ENCODE measurements at places on chromosomes 1 and 21.
A peak's percentile ranks its signal among the peaks of the same experiment; 100 is the strongest.

GRCh38 chr1:91556556-91556955, 55.9 kb downstream of the CDC7 start:
- DNase-seq, result no peak

- peak; percentile 22 for DNase-seq
Observed at GRCh38 chr1:150778409-150778808, 12.8 kb upstream of the CTSS start.

GRCh38 chr1:176206006-176206960, 803 bp downstream of the COP1 start:
- DNase-seq, result peak; percentile 22

- DNase-seq, result no peak
Observed at GRCh38 chr21:32189688-32190483, 89.0 kb downstream of the MIS18A start.

GRCh38 chr21:36461918-36462486, 17.9 kb downstream of the CLDN14 start:
- no peak for DNase-seq

DNA sequence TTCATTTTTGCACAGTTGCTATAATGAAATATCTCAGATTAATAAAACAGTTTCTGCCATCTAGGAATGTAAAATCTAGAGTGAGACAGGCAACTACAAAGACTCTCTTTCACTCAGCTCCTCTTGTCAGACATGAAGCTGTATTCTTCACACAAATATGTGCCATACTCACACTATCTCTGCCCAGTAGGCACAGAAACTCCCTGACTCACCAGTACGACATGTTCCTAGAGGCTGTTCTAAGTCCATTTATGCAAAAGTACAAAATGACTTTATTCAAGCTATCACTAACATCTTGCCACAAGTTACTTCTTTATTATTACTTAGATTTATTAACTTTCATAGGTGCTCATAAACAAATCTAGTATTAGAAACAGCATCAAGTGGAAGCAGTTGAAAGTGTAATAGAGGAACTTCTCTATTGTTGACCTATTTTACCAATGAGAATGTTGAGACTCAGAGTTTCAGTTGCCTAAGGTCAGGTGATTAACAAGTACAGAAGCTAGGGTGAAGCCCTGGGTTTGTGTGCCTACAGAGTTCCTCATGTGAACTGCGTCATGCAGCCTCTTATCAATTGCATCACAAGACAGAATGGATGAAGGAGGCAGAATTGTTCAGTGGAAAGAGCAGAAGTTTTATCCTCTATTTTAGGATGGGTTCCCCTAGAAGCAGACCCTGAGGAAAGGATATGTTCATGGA, 98.9 kb downstream of the RGS2 start:
- DNase-seq, result no peak

DNA sequence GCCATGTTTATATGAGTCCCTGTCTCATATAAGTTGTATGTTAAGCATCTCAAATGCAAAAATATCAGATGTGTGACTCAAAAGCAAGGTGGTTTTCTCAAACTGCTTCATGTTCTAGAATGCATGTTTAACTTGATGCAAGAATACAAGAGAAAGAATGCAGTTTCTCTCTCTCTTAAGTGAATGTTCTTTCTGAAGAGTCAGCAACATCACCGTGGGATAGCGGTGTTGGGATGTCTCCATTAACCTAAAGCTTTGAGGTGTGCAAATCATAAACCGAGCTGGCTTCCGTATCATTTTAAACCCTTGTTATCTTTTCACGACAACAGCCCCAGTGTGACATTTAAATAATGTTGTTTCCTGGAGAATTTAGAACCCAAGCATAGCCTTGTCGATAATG, 48.4 kb upstream of the TARBP1 start:
- DNase-seq, result no peak

DNA sequence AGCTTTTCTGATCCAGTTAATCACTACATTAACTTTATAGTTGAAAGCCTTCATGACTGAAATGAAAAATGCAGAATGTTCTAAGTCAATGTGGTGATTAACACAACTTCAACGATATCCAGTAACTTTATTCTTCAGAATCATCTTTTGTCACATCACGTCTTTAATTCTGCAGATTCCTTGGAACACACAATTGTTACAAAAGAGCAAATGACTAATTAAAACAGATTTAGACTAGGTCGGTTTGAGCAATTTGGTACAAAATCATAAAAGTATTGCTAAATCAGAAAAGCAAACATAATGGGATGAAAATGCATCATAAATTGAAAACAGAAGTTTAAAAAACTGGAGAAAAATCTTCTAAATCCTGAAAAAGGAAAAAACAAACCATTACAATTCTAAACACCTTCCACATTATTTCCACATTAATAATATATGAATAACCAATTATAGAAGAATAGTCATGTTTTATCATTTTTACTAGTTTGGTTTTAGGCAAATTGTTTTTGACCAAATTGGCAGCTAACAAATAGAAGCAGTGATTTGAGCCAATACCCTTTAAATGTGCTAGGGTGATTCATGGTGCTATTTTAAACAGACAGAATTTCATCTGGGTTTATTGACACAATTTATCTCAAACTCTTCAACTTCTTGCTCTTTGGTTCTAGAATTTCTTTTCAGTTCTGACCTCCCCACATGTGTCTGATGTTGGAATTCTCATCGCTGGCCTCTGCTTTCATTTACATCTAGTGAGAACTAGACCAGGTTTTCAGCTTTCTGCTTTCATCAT, 468.1 kb upstream of the PTBP2 start:
- DNase-seq, result no peak

DNA sequence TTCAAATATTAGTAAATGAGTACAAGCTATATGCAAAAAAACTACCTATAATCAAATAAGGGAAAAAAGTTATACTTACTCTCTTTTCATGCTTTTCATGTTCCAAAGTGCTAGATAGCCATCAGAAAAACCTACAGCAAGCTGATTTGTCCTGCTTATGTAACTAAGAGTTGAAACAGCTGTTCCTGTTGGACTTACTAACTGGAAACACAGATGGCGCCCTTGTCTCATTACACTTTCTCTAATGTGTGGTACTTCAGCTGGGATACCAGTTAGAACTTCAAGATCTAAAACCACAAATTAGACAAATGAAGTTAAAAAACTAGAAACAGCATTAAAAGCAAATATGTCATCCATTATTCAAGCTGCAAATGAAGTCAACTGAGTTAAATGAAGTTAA, 24.3 kb downstream of the AHCTF1 start:
- no peak for DNase-seq

GRCh38 chr21:41877901-41878830, 978 bp downstream of the PRDM15 start:
- peak; percentile 35 for DNase-seq

DNA sequence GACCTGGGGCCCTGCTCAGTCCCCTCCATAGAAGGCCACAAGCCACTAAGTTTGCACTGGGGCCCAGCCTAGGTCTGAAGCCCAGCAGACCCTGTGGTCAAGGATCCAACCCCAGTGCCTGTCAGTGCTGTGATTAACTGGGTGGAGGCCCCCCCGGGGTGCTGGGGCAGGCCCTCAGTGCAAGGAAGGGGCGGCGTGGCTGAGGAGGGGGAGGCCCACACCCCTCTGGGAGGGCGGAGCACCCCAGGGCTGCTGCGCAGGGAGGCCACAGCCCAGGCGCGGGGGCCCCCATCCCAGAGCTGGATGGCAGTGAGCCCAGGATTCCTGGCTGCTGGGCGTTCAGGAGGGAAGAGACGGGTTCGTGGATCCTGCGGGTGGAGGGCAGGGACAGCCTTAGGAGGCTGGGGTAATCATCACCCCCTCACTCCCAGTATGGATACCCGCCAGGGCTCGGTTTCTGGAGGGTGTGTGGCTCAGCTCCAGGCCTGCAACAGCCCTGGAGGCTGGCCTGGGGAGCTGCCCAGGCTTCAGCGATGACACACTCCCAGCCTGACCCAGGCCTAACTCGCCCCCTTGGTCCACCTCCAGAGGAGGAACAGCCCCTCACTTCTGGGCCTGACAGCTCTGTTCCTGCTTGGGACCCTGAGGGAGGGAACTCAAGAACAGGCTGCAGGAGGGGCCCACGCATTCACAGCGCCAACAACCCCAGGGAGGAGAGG, 890 bp downstream of the GJC2 start:
- peak; percentile 61 for DNase-seq

- no peak for DNase-seq
Observed at GRCh38 chr1:206949208-206949607, 2.9 kb upstream of the PIGR start.

GRCh38 chr1:151935154-151935553, 25.8 kb upstream of the THEM4 start:
- DNase-seq, result no peak

- DNase-seq, result no peak
Observed at GRCh38 chr1:26066160-26066559, 1.3 kb downstream of the TRIM63 start.

DNA sequence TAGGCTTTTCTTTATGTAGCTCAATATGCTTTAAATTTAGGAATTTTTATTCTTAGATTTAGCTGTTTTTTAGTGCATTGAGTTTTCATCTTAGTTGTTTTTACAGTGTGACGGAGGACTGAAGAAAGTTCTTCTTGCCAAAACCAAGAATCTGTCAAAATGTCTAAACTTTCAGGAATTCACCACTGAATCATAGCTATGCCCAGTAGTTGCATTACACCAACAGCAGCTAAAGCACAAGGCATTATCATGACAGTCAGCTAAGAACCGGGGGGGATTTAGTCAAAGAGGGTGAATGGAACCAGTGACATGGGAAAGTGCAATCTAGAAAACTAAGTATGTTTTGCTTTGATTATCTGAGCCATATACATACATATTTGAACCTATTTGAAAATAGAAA, 6.5 kb upstream of the C1orf146 start:
- peak; percentile 17 for DNase-seq

GRCh38 chr1:152886758-152887409, 8.8 kb downstream of the SMCP start:
- DNase-seq, result no peak

- DNase-seq, result peak; percentile 38
Observed at GRCh38 chr1:209569455-209570207, 13.9 kb upstream of the CAMK1G start.

DNA sequence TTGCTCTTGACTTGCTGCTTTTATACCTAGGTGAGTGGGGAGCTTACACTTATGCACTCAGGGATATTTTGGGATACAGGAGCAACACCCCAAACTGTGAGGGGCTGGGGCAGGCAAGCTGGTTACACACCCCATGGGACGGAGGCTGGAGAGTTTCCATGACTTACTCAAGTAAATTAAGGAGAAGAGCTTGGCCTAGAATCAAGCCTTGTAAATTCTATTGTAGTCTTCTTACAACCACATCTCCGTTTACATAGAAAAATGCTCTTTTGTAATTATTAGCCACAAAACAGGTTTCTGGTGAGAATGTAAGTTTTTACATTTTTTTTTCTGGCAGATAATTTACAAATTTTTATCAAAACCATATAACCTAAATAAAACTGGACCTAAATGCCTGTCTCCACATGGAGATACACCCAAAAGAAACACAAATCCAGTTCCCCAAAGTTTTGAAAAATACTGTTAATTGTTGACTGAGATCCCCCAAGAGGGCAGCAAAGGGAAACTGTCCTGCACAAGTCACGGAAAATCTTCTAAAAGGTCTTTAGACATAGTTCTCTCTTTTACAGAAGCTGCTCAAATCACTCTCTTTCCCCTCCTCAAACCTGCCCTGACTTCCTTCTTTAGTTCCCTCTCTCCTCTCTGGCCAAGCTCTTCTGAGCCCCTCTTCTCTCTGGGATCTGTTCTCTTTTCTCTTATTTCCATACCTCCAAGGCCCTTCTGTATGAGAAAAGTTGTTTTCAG, 134.0 kb downstream of the HIVEP3 start:
- no peak for DNase-seq

- no peak for DNase-seq
Observed at GRCh38 chr1:59179673-59180072, 117.2 kb upstream of the FGGY start.

DNA sequence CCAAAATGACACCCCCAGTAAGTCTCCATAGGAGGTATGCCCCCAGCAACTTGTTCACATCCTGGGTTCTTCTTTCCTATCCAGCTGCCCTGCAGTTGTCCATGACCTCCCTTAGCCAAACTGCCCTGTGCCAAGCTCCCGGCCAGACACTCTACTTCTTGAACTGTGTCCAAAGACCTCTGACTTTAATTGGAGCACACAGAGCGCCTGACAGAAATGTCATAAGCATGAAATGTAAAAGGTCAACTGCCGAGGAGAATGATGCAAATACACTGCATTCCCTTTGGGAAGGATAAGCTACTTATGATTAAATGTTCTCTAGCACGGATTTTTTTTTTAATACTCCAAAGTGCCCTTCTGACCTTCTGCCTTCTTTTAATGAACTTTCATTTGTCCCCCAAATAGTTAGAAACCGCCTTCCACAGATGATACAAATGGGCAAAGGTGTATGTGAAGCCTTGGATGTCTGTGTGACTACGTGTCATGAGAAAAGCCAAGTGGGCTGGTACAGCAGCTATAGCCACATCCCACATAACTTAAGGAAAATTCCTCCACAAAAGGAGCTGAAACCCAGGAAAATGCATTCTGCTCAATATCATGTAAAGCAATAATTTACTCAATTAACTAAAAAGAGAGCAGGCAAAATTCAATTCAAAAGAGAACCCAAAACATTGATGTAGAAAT, 26.8 kb downstream of the PALMD start:
- DNase-seq, result no peak

- no peak for DNase-seq
Observed at GRCh38 chr1:5645929-5646328, 346.3 kb downstream of the NPHP4 start.

DNA sequence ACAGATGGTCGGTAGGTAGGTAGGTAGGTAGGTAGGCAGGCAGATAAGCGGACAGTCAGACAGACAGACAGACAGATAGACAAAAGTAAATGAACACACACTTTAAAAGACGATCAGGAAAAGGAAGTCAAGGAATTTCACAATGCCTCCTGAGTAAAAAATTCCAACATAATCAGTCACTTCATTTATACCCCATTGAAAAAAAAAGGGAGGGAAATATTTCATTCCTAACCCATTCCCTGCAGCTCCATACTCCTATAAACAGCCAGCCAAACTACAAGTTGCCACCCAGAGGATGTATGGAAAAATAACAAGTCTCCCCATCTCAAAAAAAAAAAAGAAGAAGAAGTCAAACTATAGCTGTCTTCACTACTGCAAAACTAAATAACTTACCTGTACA, 43.4 kb downstream of the ZZZ3 start:
- peak; percentile 13 for DNase-seq

GRCh38 chr1:207960346-207960745, 49.4 kb upstream of the CD34 start:
- no peak for DNase-seq

DNA sequence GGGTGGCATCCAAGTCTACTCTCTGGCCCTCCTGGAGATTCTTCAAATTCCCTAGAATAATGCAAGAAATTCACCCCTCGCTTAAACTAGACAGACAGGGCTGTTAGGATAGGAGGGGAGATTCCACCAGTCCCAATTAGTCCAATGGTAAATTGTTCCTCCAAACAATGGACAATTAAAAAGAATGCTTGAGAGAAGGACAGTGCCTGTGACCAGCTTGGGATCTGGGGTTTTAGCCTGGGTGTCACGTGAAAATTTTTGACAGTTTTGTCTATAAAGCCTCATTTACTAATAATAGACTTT, 177.7 kb upstream of the RAB4A start:
- no peak for DNase-seq
